NCI-H1417 (cell line): ENCODE measurements at places on chromosomes 1 and 21.

DNA sequence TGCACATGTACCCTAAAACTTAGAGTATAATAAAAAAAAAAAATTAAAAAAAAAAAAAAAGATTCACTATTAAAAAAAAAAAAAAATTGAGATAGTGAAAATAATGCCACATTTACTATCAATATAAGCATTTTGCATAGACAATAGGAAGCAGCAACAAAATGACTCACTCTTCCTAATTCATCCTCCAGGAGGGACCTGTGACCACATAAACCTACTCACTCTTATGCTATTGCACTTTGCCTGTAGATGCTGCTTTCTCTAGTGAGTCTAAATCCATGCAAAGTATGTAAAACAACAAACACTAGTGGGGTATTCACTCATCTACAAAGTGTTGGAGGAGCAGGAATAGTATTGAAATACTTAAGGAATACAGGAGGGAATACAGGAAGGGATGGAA lies 2.9 kb downstream of the OR10J5 start:
- no peak for DNase-seq

DNA sequence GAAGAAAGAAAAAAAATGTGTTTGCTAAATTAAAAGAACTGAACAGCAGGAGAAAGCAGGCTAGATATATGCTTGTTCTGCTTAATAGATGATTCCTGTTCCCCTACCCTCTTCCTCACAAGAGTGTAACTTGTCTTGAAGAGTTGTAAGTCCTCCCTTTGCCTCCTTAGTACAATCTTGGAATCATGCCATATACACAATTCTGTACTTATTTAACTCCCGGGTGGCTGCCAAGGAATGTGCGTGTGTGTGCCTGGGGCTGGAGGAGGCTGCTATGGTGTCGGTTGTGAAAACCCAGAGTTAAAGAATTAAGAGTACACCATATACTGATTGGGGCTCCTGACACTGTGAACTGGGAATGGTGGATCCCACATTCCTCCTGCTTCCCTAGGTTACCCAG lies 194.2 kb downstream of the SIPA1L2 start:
- DNase-seq = no peak

GRCh38 chr1:89770391-89770790 lies 50.4 kb upstream of the LRRC8D start:
- no peak for DNase-seq

- DNase-seq = no peak
Measured at GRCh38 chr1:51268634-51269033, 32.6 kb downstream of the RNF11 start.

GRCh38 chr1:177181631-177182291 lies 11.0 kb downstream of the BRINP2 start:
- DNase-seq = peak; percentile 84

DNA sequence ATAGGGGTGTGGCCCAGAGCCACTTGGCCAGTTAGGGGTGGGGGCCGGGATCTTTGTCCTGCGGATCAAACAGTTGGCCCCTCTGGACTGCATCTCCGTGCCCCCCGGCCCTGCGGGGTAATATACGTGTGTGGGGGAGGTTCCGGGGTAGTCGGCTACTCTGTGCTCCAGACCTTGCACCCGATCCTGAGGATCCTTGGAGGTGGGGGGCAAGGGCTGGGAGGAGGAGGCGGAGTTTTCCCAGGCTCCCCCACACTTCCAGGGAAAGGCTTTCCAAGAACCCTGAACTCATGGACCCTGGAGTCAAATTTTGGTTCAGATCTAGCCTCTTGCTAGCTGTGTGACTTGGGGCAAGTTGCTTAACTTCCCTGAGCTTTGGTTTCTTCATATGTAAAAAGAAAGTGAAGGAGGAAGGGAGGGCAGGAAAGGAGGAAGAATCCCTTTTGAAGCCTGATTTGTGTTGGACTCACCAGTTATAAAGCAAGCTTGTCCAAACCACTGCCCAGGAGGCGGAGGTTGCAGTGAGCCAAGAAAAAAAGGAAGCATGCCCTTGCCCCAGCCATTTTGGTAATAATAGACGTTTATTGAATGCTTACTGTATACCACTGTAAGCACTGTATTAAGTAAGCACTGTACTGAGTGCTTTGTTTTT lies 686 bp downstream of the MIIP start:
- no peak for DNase-seq

DNA sequence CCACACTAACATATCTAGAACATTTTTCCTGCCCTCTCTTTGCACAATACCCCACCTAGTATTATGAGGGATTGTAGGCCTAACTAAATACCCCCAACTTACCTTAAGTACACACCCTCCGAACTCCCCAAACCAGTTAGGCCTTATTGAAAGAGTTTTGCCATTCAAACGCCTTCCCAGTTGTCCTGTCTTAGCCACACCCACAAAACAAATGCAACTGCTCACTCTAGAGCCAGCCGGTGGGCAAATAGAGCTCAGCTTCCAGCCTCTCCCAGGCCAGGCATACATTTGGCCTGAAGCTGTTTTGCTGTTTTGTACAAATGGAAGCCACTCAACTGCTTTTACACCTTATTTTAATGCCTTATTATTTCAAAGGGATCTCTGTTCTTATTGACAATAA lies 224.2 kb upstream of the RUNX1 start:
- peak; percentile 21 for DNase-seq

GRCh38 chr1:168686666-168687065 lies 42.3 kb downstream of the DPT start:
- no peak for DNase-seq

DNA sequence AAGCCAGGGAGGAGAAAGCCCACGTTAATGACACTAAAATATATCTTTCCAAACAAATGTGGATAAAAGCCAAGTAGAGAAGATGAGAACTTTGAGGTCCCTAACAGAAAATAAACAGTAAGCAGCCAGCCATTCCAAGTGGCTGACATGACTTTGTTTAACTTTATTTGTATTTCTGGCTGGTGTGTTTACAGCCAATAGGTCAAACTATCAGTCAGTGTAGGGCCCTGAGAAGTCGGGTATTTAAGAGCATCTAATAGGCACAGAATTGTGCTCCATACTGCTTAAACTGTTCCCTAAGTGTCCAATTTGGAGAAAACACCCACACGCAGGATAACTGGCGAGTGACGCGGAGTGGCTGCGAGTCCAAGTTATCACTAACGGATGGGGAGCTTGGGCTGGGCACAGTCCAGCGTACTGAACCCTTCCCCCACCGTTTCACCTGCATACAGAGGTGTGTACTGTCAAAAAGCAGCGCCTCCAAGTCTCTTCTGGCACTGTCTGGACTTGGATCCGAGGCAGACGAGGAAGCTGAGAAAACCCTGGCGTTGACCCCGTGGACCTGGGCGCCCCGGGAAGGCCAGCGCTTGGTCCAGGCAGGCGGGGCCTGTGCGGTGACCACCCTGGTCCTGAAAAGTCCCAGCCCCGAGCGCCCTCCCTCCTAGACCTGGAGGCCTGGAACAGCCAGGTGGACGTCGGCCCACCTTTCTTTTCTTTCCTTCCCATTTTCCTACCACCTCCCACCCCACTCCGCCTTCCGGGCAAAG lies 662 bp upstream of the LGALS8 start:
- DNase-seq = peak; percentile 77

DNA sequence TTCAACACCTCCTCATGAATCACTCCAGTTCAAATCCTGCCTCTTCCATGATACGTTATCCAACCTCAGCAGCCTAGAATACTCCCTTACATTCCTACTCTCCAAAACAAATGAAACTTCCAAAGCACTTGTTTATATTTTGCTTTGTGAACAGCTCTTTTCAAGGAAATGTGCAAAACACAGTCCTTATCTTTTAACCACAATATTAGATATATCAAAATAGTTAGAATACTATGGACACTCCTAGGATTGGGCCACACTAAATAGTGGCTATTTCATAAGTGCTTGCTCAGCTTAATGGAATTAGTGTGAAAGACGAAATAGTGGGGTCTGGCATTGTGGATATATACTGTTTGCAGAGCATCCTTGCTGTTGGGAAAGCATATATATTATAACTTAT lies 173.5 kb downstream of the ZC3H11B start:
- DNase-seq = no peak

DNA sequence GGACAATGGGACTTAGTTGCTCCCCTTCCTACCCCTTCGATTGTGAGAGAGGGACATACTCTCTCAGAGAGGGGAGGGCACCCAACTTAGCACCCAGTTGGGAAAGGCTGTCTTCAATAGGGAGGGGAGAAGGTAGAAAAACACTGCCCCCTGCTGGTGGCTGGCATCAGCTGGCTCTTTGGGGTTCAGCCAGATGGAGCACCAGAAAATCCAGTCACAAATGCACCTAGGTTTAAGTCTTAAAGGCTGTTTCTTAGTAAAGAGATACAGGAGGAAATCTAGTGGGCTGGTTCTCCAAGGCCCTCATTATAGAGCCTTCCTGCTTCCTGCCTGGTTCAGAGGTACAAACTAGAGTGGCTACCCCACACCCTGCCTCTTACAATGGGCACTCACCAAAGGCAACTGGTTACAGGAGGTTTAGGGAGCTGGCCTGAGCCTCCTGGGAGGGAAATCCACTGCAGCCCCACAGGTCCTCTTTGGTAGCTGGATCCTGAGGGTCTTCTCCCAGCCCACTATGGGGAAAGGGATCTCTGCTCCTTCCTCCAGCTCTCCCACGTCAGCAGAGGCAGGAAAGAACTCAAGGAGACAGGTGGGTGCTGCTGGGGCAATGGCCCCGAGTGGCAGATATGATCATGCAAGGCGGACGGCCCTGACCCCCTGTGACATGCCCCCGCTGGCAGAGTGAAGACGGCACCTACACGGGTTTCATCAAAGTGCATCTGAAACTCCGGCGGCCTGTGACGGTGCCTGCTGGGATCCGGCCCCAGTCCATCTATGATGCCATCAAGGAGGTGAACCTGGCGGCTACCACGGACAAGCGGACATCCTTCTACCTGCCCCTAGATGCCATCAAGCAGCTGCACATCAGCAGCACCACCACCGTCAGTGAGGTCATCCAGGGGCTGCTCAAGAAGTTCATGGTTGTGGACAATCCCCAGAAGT lies 28.3 kb downstream of the EIF2D start:
- DNase-seq = peak; percentile 65

DNA sequence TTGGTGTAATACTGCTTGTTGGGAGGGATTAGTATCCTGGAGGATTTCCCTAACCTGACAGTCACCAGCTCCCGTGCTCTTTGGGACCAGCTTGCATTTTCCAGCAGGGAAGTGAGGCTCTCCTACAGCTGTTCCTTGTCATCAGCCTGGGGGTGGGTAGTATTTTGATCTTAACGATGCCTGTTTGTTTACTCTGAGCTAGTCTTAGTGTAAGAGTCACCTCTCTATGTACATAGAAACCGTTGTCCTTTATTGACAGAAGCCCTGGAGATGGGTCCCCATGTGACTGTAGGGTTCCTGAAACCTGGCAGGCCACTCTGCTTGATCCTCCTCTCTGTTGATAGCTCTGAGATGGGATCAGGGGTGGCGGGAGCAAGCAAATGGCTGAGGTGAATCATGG lies 58.0 kb downstream of the ACP6 start:
- DNase-seq = peak; percentile 98

- no peak for DNase-seq
Measured at GRCh38 chr21:34673006-34673405, 4.2 kb downstream of the CLIC6 start.

GRCh38 chr1:155110381-155110780 lies 17.3 kb upstream of the EFNA1 start:
- DNase-seq = no peak

- DNase-seq = no peak
Measured at GRCh38 chr21:44959376-44960091, 19.7 kb downstream of the SLX9 start.

DNA sequence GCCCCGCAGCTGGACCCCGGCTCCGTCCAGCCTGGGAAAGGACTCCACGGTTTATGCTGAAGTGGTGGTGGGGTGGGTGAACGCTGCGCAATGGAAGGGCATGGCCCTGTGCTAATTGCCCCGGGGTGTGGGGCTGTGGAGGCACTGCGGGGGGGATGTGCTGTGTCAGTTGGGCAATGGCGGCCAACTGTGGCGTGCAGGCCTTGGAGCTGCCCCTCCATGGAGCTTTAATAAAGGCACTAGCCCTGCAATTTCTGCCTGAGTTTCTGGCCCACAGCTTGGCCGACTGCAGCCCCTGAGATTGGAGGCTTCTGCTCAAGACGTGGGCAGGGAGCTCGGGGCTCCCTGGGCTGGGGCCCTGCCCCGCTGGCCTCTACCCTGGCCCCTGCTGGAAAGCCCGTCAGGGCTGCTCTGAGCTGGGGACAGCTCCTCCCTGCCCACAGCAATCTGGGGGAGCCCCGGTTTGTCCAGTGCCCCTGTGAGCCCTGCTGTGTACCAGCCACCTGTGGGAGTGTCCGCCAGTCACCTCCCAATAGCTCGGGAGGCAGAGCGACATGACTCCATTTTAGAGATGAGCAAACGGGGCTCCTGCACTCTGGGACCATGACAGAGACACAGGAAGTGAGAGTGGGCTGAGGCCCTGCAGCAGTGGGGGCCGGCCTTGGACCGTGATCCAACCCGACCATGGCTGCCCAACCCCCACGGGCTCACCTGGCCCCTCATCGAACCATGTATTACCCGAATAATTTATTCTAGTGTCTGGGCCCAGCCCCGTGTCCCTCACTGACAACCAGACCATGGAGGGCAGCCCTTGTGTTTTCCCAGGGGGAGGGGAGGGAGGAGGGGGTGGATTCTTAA lies 8.7 kb upstream of the TNFRSF14 start:
- no peak for DNase-seq

DNA sequence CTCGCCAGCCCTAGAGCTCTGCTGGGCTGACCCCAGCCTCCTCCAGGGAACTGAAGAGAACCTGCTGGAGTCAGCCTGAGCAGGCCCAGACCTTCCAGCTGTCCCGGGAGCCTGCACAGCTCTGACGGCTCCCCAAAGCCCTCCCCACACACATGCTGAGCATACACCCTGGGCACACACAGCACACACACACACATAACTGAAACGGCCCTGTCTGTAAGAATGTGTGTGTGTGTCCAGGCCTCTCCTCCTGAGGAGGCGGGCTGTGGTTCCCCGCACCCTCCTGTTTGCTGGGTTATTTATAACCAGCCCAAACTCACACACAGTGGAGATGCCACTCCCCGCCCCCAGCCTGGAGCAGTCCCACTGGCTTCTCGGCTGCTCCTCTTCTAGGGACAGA lies 20.2 kb downstream of the SDC3 start:
- no peak for DNase-seq

- DNase-seq = peak; percentile 2
Measured at GRCh38 chr1:17075470-17076255, 21.8 kb upstream of the SDHB start.

DNA sequence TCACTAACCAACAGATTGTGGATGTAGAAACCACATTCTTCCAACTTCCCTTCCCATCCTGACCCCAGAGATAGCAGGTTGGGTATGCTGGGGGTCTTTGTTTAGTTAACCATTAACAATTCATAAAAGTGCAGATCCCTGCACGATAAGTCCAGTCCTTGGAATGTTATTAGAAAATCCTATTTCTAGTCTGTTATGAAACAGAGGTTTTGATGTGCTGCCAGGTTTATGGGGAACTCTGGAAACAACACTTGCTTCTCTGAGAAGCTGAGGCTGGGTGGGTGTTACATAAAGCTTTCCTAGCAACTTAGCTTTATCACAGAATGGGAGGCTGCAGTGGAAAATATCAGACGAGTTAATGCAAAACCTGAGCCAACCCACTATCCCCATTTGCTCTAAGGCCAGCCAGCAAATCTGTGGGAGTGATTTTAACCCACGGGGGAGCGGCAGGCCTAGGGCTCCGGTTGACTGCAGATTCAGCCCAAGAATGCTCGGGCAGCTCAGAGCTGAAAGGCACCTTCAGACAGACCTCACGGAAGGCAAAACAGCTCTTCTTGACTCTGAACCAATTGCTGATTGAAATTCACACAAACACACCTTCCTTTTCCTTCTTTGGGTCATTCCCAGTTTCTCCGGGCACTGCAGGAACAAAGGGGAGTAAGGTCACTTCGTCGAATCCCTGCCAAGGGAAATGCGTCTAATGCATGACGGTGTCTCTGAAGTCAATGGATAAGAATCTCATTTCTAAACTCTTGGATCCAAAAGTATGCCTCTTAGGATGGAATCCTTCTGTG lies 111.7 kb upstream of the IRF2BP2 start:
- DNase-seq = no peak
